Caco-2 (cell line): ENCODE measurements at places on chromosomes 6 and 20. TPM values are rescaled to one million over a fixed set of nuclear protein-coding genes. Genes with fewer than 3 reads are reported as not detected.
A peak's percentile ranks its signal among the peaks of the same experiment; 100 is the strongest.

Gene APOM
- total RNA-seq, result 14.8 and 15.8 TPM in 2 replicates

Gene SIRPD
- not detected in 2 replicates for total RNA-seq

Gene EPPIN
- not detected in 2 replicates for total RNA-seq

GRCh38 chr20:22464312-22465003 is 119.9 kb downstream of the FOXA2 start:
- no peaks in the 10 kb centered on the region for H3K36me3 ChIP-seq
- H3K4me1 ChIP-seq, result peaks cover 7% of the 10 kb centered on the region; the same call in 1 of the 2 replicates
- no peak for DNase-seq
- H3K4me3 ChIP-seq, result no peak overlapping the region
- H3K27me3 ChIP-seq, result no peaks in the 10 kb centered on the region

GRCh38 chr6:30767158-30767943 is 23.0 kb upstream of the IER3 start:
- H3K36me3 ChIP-seq, result no peaks in the 10 kb centered on the region
- H3K27ac ChIP-seq, result peak overlapping the region; percentile 58
- no peaks in the 10 kb centered on the region for H3K27me3 ChIP-seq
- DNase-seq, result no peak

DNA sequence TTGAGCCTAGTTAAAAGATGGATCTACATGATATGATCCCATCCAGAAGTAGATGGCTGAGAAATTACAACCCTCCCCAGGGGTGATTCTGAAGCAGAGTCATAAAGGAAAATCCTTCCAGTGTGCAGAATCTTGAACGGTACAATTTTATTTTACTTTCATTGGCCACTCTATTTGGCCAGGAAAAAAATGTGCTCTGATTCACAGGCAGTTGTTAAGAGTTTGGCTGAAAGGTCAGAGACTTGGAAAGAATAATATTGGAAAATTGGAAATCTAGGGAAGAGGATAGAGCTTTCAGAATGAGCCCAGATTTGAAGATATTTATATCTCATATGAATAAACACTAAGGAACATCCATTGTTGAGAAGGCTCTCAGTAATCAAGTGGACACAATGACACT is 1299.3 kb upstream of the GJE1 start:
- H3K27me3 ChIP-seq, result no peaks in the 10 kb centered on the region
- no peak for DNase-seq
- no peaks in the 10 kb centered on the region for H3K36me3 ChIP-seq
- no peaks in the 10 kb centered on the region for H3K4me1 ChIP-seq
- no peak overlapping the region for H3K4me3 ChIP-seq

GRCh38 chr6:66096679-66097078 is 389.7 kb upstream of the EYS start:
- H3K4me1 ChIP-seq, result no peaks in the 10 kb centered on the region
- no peaks in the 10 kb centered on the region for H3K36me3 ChIP-seq
- DNase-seq, result no peak
- no peak overlapping the region for H3K27ac ChIP-seq

- DNase-seq, result no peak
- no peaks in the 10 kb centered on the region for H3K4me1 ChIP-seq
- H3K36me3 ChIP-seq, result no peaks in the 10 kb centered on the region
- H3K4me3 ChIP-seq, result no peak overlapping the region
- no peak overlapping the region for H3K27ac ChIP-seq
Observed at GRCh38 chr6:6804843-6805615, 216.5 kb downstream of the LY86 start.

GRCh38 chr6:157638779-157639178 is 184.3 kb upstream of the SNX9 start:
- no peaks in the 10 kb centered on the region for H3K36me3 ChIP-seq
- H3K27me3 ChIP-seq, result no peaks in the 10 kb centered on the region
- no peak overlapping the region for H3K27ac ChIP-seq
- H3K4me1 ChIP-seq, result no peaks in the 10 kb centered on the region
- no peak overlapping the region for H3K4me3 ChIP-seq

- no peak overlapping the region for H3K4me3 ChIP-seq
- no peak overlapping the region for H3K27ac ChIP-seq
- no peaks in the 10 kb centered on the region for H3K27me3 ChIP-seq
- peaks cover 10% of the 10 kb centered on the region for H3K4me1 ChIP-seq
- DNase-seq, result no peak
- H3K36me3 ChIP-seq, result no peaks in the 10 kb centered on the region
Observed at GRCh38 chr20:3900187-3900604, 11.0 kb downstream of the PANK2 start.

GRCh38 chr20:10042086-10042485 is 7.3 kb downstream of the ANKEF1 start:
- H3K27me3 ChIP-seq, result no peaks in the 10 kb centered on the region
- H3K36me3 ChIP-seq, result no peaks in the 10 kb centered on the region; the same call in 1 of the 2 replicates
- H3K4me3 ChIP-seq, result no peak overlapping the region
- no peak for DNase-seq
- no peak overlapping the region for H3K27ac ChIP-seq
- no peaks in the 10 kb centered on the region for H3K4me1 ChIP-seq

GRCh38 chr6:43627008-43627825 is 1.8 kb downstream of the GTPBP2 start:
- no peak for DNase-seq
- H3K4me1 ChIP-seq, result no peaks in the 10 kb centered on the region; the same call in 1 of the 2 replicates
- no peaks in the 10 kb centered on the region for H3K27me3 ChIP-seq
- no peak overlapping the region for H3K4me3 ChIP-seq
- peak overlapping the region; percentile 76 for H3K27ac ChIP-seq
- peaks cover 1% of the 10 kb centered on the region; the same call in 1 of the 2 replicates for H3K36me3 ChIP-seq

DNA sequence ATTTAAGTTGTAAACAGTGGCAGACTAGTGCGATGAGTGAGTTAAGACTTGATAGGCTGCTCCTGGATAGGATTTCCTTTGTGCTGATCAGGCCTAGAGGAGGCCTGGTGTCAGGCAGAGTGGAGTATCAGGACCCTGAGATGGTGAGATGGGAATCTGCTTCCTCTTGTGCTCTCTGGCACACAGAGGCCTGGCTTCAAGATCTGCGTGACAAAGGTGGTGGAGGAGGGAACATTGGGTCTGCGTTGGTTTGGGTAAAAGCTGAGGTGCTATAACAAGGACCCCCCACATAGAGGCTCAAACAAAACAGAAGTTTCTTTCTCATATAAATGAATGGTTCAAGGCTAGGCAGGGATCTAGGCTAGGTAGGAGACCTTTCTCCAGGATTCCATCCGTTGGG is 20.3 kb downstream of the SCAND1 start:
- no peaks in the 10 kb centered on the region for H3K4me1 ChIP-seq
- H3K27me3 ChIP-seq, result no peaks in the 10 kb centered on the region
- no peak for DNase-seq
- H3K36me3 ChIP-seq, result peaks cover 2% of the 10 kb centered on the region; the same call in 1 of the 2 replicates
